KBM-7 (cell line): ENCODE measurements at places on chromosomes 3 and 15.

DNA sequence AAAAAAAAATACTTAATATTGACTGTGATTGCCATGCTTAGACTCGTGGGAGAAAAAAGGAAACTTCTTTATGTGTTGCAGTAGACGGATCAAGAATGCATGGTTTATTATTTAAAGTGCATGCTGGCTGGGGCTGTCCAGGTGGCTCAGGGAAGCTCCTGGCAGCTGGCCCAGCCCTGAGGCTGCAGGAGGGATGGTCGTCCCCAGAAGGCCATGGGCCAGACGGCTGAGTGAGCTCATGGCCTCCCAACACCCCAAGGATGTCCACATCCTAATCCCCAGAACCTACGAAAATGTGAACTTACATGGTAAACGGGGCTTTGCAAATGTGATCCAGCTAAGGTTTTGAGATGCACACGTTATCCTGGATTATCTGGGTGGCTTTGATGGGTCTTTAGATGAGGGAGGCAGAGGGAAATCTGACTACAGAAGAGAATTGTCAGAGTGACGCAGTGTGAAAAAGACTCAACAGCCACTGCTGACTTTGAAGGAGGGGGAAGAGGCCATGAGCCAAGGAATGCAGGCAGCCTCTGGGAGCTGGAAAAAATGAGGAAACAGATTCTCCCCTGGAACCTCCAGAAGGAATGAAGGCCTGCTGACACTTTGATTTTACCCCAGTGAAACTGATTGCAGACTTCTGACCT, 29.8 kb downstream of the ADAMTS17 start:
- no peak for DNase-seq

- DNase-seq: peak; percentile 94
Measured at GRCh38 chr3:121660356-121661171, at the start of gene HCLS1. HCLS1 (minus strand) TSS chr3:121660903; CDS start chr3:121658347, 2,556 bp downstream.

DNA sequence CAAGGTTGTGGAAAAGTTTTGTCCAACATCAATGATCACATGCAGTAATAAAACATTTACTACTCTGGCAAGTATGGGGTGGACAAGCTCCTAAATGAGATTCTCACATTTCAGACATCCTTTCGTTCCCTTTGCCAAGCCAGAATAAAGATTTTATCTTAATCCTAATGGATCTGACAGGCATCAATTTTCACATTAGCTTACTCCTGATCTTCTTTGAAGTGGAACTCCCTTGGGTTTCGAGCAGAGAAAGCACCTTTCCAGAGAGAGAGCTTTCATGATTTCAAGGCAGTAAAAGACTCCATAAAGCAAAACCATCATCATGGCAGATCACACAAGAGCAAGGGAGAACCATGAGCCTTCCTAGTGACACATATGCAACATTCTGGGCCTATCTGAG, 27.3 kb upstream of the EID1 start:
- DNase-seq: no peak

- no peak for DNase-seq
Measured at GRCh38 chr3:197959500-197959890, 522 bp upstream of the LMLN start.

- peak; percentile 54 for DNase-seq
Measured at GRCh38 chr3:123559040-123559861, 25.6 kb downstream of the HACD2 start.

- DNase-seq: no peak
Measured at GRCh38 chr3:55567615-55568014, 80.5 kb upstream of the WNT5A start.

DNA sequence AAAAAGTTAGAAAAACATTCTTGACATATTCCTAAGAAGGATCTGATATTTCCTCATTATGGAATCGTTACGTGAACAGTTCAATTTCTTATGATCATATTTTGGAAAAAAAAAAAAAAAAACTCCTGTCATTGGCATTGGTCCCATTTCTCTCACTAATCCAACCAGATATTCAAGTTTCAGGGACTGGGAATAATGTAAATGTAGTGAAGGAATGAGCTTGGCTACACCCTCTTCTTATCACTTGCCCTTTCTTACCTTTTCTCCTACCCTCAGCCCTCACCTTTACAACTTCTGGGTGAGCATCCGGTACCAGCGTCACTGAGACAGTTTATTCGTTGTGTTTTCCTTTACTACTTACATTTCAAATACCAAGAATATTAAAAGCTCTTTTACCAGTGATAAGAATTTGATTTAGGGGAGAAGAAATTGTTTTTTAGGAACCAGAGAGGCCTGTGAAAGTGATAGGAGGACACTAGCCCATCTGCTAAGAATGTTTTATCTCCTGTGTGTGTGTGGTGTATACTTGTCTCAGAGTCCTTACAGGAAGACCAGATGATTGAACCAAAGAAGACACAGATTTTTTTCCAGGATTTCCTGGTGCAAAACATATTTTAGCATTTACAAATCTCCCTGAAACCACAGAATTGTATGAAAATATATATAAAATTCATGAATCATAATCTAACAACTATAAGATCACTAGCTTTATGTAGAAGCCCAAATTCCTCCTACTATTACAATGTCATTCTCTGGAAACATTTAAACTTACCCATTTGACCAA, 946.7 kb downstream of the ZPLD1 start:
- DNase-seq: no peak

DNA sequence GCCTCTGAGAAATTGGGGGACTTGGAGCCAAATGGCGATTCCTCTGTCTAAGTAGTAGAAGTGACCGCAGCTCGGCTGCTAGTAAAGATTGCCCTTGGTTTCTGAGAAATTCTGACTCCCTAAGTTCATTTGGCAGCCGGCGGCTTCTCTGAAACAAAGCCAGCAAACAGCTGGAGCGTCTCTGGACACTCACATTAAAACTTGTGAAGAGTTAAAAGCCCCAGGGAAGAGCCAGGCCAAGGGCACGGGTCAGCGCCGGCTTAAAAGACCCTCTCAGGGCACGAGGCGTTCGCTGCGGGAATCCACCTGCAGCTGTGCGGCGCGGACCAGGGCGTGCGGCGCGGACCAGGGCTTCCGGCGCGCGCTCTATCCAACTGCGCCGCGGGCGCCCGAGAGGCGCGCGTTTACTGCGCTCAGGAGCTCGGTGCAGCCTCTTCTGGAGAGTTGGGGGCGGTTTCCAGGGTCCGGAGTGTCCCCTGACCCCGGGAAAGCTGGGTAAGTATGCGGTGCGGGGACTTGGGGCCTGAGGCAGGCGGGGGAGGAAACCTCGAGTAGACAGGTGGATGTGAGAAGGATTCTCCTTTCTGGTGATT, at the start of gene COL6A5:
TSS of gene COL6A5 (plus strand) at position 186 of the 593 bp plus-strand sequence. CDS start 27,967 bp downstream, outside the sequence.
- no peak for DNase-seq

DNA sequence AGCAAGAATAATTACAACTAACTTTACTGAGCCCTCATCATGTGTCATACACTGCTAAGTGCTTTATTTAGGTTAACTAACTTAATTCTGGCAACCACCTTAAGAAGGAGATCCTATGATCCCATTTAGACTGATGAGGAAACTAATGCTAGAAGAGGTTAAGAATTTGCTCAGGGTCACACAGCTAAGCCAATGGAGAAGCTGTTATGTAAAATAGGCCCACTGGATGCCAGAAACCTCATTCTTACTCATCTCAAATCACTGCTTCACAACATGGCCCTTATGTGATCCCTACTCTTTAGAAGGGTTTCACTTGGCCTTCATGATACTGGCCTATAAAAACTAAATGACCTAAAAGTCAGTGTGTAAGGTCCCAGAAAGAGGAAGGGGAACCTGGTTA, 41.2 kb downstream of the IMPG2 start:
- no peak for DNase-seq

DNA sequence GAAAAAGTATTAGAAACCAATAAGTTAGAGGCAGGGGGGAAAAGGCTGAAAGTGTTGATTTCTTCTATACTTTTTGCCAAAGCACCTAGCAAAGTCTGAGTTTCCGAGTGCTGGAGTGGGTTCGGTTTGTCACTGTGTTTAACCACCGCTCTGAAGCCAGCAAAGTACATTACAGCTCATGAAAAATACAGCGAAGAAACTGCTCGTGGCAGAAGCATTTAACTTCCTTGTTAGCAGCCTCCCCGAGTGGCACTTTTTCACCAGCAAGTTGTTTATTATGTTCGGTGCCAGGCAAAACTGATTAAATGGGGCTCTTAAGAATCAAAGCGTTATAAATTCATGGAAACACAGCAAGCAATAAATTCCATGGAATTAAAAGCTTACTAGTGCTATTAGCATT, 313.6 kb downstream of the FOXP1 start:
- DNase-seq: no peak

GRCh38 chr3:106183762-106184391, 315.1 kb upstream of the CBLB start:
- DNase-seq: no peak

DNA sequence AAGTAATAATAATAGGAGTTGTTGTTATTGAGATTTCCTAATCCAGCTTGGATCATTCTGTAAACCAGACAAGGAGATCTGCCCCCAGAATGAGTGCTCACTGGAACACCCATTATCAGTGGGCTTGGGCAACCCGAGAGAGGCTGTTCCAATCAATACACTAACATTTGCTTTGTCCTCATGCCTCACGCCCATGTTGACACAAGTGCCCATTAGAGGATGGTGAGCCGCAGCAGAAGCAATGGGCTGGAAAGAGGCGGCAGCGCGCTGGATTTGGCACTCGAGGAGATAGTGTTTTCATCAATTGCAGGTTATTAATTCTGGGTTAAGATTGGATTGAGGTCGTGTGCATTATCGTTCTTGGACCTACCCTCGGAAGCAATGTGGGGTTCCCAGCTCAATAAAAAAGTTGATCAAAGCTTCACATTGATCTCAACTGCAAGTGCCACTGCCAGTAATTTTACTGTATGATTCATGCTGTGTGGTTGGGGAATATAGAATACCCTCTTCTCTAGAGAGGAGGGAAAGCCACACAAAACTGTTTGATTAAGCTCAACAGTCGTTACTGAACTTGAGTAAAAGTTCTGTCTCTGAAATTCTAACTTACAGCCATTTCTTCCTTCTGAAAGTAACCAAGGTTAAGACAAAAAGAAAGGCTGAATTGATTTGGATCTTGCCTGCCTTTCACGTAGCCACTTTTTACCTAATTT, 15.7 kb downstream of the LYZL4 start:
- DNase-seq: no peak
